ENCODE measurements at places on chromosomes 16 and 17. TPM values are rescaled to one million over a fixed set of nuclear protein-coding genes. Genes with fewer than 3 reads are reported as not detected.
A peak's percentile ranks its signal among the peaks of the same experiment; 100 is the strongest.

GRCh38 chr16:77763994-77764393 is 24.4 kb upstream of the VAT1L start:
- no peak overlapping the region for H3K27ac ChIP-seq
- H3K4me3 ChIP-seq: no peak overlapping the region
- no peaks in the 10 kb centered on the region for H3K27me3 ChIP-seq

DNA sequence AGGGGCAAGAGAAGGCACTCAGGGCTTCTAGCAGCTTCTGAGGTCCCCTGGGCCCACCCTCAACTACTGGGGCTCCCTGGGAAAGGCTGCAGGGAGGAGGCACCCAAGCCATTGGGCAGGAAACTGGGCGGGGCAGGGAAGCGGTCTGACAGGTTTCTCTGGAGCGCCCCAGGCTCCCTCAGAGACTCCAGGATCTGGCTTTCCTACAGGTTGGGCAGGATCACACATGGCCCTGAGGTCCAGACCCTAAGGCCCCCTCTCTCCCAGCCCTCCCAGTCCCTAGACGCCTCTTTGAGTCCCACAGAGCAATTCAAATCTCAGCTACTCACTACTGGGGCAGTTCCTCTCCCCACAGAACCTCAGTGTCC is 14.3 kb downstream of the JUP start:
- no peaks in the 10 kb centered on the region for H3K27me3 ChIP-seq
- no peak overlapping the region for H3K4me3 ChIP-seq
- H3K27ac ChIP-seq: no peak overlapping the region

- DNase-seq: no peak
- H3K27me3 ChIP-seq: peaks cover 53% of the 10 kb centered on the region
- H3K4me3 ChIP-seq: no peak overlapping the region
- no peak overlapping the region for H3K27ac ChIP-seq
These were observed 649 bp downstream of the GSE1 start for GRCh38 chr16:85613604-85614337.

- H3K27me3 ChIP-seq: no peaks in the 10 kb centered on the region
- peaks cover 13% of the 10 kb centered on the region for H3K4me1 ChIP-seq
- H3K27ac ChIP-seq: no peak overlapping the region
- H3K36me3 ChIP-seq: peaks cover 3% of the 10 kb centered on the region
- peak overlapping the region; percentile 80 for H3K4me3 ChIP-seq
These were observed 5.9 kb downstream of the FAHD1 start for GRCh38 chr16:1832838-1833454.

- no peak for DNase-seq
- peaks cover 2% of the 10 kb centered on the region for H3K36me3 ChIP-seq
- H3K4me1 ChIP-seq: peaks cover 4% of the 10 kb centered on the region
- H3K4me3 ChIP-seq: no peak overlapping the region
- H3K27ac ChIP-seq: no peak overlapping the region
These were observed 228.8 kb upstream of the AXIN2 start for GRCh38 chr17:65790241-65790640.

DNA sequence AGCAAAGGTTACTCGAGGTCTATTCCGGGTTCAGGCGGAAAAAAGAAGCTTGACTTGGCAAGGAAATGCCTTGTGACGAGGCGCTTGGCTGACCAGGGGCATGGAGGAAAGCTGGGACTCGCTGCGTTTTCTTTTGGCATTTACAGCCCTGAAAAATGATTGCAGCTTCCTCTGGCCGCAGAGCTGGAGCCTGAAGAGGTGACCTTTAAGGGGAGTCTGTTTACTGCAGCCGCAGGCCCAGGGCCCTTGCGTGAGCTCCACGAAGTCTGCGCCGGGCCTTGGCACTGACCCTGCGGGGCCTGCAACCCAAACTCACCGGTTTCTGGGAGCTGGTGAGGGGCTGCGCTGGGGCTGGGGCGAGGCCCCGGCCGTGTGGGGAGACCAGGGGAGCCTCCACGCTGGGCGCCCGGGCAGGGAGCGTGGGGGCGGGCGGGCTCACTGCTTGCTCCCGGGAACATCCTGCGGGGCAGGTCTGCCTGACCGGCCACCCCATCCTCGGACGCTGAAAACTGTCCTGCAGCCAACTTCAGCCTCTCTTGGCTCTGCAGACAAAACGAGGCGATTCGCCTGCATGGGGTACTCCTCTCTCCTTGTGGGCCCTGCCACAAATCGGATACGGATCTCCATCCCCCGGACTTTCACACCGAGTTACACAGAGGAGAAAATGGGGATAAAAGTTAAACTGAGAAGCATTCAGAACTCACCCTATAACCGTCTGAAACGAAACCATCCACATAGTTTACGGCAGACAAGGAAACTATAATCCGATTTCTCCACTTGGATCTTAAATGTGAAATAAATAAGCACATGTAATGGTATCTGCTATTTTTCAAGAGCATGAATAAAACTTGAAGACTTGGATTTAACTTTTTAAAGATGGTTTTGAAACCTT is 206.3 kb upstream of the FOXF1 start:
- peaks cover 54% of the 10 kb centered on the region for H3K27me3 ChIP-seq
- H3K27ac ChIP-seq: no peak overlapping the region
- H3K4me3 ChIP-seq: no peak overlapping the region
- no peaks in the 10 kb centered on the region for H3K36me3 ChIP-seq
- DNase-seq: no peak

- peaks cover 49% of the 10 kb centered on the region for H3K4me1 ChIP-seq
- H3K27ac ChIP-seq: peak overlapping the region; percentile 98
- H3K36me3 ChIP-seq: no peaks in the 10 kb centered on the region
- peak overlapping the region; percentile 74 for H3K4me3 ChIP-seq
- peak; percentile 63 for DNase-seq
These were observed 23.3 kb downstream of the CPNE2 start for GRCh38 chr16:57115514-57116182.

DNA sequence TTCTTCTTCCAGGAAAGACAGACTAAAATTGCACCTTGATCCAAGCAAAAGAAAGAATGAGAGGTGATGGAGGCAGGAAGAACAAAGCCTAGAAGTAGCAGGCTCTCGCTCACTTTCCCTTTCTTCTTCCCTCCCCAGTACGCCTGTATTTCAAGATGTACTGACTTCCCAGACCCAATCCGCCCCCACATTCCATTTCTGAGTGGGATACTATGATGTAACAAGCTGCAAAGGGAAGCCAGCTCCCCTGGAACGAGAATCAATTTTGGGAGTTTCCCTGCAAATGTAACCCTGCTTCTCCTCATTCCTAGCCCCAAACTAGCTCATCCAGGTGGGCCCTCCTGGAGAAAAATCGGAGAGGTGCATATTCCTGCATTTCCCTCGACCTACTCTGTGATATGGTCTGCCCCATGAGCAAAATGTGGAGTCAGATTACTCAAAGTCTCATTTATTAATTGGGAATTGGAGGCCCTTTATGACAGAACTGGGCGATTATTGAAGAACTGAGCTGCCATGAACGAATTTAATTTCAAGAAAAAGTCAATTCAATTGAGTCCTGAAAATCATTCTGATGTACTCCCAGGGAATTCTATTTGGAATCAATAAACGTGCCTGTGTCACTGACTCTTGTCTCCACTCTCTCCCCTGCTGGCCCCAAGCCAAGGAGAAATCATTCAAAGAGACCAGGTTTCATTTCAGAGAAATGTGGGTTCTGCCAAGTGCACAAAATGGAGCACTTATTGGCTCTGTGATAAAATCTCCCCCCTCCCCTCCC is 398.9 kb downstream of the SHISA9 start:
- no peaks in the 10 kb centered on the region for H3K36me3 ChIP-seq
- H3K27ac ChIP-seq: no peak overlapping the region
- H3K4me1 ChIP-seq: no peaks in the 10 kb centered on the region
- no peak for DNase-seq
- H3K27me3 ChIP-seq: peaks cover 22% of the 10 kb centered on the region

- peaks cover 4% of the 10 kb centered on the region for H3K4me1 ChIP-seq
- peak; percentile 83 for DNase-seq
- peaks cover 4% of the 10 kb centered on the region for H3K36me3 ChIP-seq
- H3K27ac ChIP-seq: peak overlapping the region; percentile 50
- H3K27me3 ChIP-seq: peaks cover 3% of the 10 kb centered on the region
These were observed 55.8 kb upstream of the FASN start for GRCh38 chr17:82153745-82154375.

DNA sequence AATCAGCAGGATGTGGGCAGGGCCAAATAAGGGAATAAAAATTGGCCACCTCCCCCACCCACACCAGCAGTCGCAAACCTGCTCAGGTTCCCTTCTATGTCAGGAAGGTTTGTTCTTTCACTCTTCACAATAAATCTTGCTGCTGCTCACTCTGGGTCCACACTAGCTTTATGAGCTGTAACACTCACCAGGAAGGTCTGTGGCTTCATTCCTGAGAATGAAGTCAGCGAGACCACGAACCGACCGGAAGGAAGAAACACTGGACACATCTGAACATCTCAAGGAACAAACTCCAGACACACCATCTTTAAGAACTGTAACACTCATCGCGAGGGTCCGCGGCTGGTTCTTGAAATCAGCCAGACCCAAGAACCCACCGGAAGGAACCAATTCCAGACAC is 115.5 kb upstream of the TBX2 start:
- H3K36me3 ChIP-seq: peaks cover 6% of the 10 kb centered on the region
- H3K27me3 ChIP-seq: no peaks in the 10 kb centered on the region
- no peak overlapping the region for H3K27ac ChIP-seq
- peaks cover 18% of the 10 kb centered on the region for H3K4me1 ChIP-seq
- H3K4me3 ChIP-seq: no peak overlapping the region

DNA sequence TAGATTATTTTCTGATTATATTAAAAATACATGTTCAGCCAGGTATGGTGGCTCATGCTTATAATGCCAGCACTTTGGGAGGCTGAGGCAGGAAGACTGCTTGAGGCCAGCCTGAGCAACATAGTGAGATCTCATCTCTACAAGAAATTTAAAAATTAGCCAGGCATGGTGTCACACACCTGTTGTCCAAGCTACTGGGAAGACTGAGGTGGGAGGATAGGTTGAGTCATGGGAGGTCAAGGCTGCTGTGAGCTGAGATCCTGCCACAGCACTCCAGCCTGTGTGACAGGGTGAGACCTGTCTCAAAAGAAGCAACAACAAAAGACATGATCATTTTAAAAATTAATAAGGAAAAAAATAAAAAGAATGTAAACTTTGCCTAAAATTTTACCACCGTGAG is 40.7 kb downstream of the PRAC1 start:
- no peak overlapping the region for H3K4me3 ChIP-seq
- DNase-seq: no peak
- H3K36me3 ChIP-seq: no peaks in the 10 kb centered on the region
- H3K27ac ChIP-seq: no peak overlapping the region
- H3K4me1 ChIP-seq: no peaks in the 10 kb centered on the region

DNA sequence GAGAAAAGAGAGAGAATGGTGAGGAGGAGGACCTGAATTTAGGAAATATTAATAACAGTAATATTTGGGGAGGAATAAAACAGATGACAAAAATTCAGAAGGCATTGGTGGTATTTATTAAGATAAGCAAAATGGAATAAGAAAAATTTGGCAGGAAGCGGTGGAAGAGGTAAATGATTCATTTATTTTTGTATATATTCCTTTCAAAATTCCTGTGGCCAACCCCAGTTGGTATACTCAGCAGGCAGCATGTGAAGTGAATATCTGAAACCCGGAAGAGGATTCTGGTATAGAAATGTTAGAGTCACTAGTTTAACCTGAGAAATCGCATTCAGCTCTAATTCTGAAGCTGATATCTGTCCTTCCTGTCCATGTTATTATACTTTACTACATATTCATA is 792.0 kb downstream of the KCNJ2 start:
- no peaks in the 10 kb centered on the region for H3K4me1 ChIP-seq
- H3K4me3 ChIP-seq: no peak overlapping the region
- no peaks in the 10 kb centered on the region for H3K27me3 ChIP-seq
- H3K27ac ChIP-seq: no peak overlapping the region
- H3K36me3 ChIP-seq: peaks cover 7% of the 10 kb centered on the region

DNA sequence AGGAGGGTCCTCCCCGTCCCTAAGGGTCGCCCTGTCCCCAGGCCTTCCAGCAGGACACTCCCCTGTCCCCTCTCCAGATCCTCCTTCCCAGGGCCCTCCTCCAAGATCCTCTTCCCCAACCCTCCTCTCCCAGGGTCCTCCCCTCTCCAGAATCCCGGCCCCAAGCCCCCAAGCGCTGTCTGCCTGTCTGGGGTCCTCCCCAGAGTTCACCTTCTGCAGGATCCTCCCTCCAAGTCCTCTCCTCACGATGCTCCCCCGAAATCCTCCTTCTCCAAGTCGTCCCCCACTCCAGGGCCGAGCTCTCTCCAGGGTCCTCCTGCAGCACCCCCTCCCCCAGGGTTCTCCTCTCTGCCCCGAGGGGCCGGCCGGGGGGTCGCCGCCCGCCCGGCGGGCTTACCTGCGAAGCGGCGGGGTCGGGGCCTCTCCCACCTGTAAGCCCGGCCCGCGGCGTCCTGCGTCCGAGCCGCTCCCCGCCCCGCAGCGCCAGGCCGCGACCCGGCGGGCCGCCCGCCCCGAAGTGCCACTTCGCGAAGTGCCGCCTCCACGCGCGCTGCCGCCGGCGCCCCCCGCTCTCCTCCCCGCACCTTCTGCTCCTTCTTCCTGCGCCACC is 678 bp upstream of the BAIAP2 start:
- DNase-seq: no peak
- H3K27ac ChIP-seq: peak overlapping the region; percentile 35
- no peaks in the 10 kb centered on the region for H3K36me3 ChIP-seq
- H3K4me3 ChIP-seq: peak overlapping the region; percentile 97
- no peaks in the 10 kb centered on the region for H3K27me3 ChIP-seq
- H3K4me1 ChIP-seq: peaks cover 46% of the 10 kb centered on the region

- H3K4me1 ChIP-seq: no peaks in the 10 kb centered on the region
- H3K4me3 ChIP-seq: no peak overlapping the region
- H3K27ac ChIP-seq: no peak overlapping the region
- no peak for DNase-seq
These were observed 5.7 kb downstream of the SULT1A1 start for GRCh38 chr16:28604186-28604565.

DNA sequence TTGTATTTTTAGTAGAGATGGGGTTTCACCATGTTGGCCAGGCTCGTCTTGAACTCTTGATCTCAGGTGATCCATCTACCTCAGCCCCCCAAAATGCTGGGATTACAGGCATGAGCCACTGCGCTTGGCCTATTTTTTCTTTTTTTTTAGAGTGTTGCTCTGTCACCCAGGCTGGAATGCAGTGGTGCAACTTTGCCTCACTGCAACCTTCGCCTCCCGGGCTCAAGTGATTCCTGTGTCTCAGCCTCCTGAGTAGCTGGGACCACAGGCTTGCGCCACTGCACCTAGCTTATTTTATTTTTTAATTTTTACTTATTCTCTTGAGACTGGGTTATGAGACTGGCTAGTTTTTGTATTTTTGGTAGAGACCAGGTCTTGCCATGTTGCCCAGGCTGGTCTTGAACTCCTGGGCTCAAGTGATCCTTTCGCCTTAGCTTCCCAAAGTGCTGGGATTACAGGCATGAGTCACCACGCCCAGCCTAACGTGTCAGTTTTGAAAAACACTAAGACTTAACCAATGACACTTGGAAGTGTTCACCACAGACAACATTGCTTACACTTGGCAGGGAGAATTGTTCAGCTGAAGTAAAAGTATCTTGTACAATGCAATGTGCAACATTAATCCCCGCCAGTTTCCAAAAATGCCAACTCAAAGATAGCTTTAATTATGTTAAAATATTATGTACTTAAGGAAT is 26.9 kb downstream of the ATAD5 start:
- H3K27me3 ChIP-seq: no peaks in the 10 kb centered on the region
- no peak overlapping the region for H3K27ac ChIP-seq
- no peaks in the 10 kb centered on the region for H3K4me1 ChIP-seq

- no peak overlapping the region for H3K27ac ChIP-seq
- no peak for DNase-seq
- H3K36me3 ChIP-seq: peaks cover 11% of the 10 kb centered on the region
- H3K4me1 ChIP-seq: peaks cover 12% of the 10 kb centered on the region
These were observed 13.9 kb downstream of the HSDL1 start for GRCh38 chr16:84131117-84131516.

Gene CLEC10A
- not detected for total RNA-seq

Gene TNFRSF17
- total RNA-seq: not detected

Gene HSBP1
- total RNA-seq: 237 TPM

Gene IGF2BP1
- 536 TPM for total RNA-seq

Gene GRB7
- not detected for total RNA-seq

Gene TMEM11
- total RNA-seq: 31.3 TPM

Gene HES7
- total RNA-seq: 0.41 TPM

Gene LLGL2
- 3.4 TPM for total RNA-seq

Gene MYL4
- total RNA-seq: not detected

Gene GDE1
- 63.2 TPM for total RNA-seq

Gene KCNH4
- total RNA-seq: 0.14 TPM
